ENCODE measurements at places on chromosomes 7 and 10. TPM values are rescaled to one million over a fixed set of nuclear protein-coding genes. Genes with fewer than 3 reads are reported as not detected.

HSPA12A gene
- total RNA-seq: not detected

ANXA7 gene
- total RNA-seq: 134 TPM

CLEC5A gene
- not detected for total RNA-seq

ERVW-1 gene
- total RNA-seq: not detected

PRLHR gene
- total RNA-seq: not detected

COL17A1 gene
- total RNA-seq: not detected

SCART1 gene
- 1.6 TPM for total RNA-seq

LRGUK gene
- total RNA-seq: 0.14 TPM

CADPS2 gene
- total RNA-seq: not detected

SYCE1 gene
- not detected for total RNA-seq

CCL24 gene
- total RNA-seq: not detected

NEUROG3 gene
- not detected for total RNA-seq

ZNF273 gene
- 12.3 TPM for total RNA-seq

CCDC71L gene
- total RNA-seq: 14.6 TPM

COL13A1 gene
- not detected for total RNA-seq

NUTM2E gene
- total RNA-seq: not detected

ABCA13 gene
- not detected for total RNA-seq

HTR7 gene
- not detected for total RNA-seq

CLDN4 gene
- total RNA-seq: 0.10 TPM

CD36 gene
- total RNA-seq: not detected

LLCFC1 gene
- not detected for total RNA-seq

EBF3 gene
- total RNA-seq: not detected

ICA1 gene
- total RNA-seq: 0.94 TPM

SFMBT2 gene
- 20.0 TPM for total RNA-seq

PGAM1 gene
- 1,371 TPM for total RNA-seq

TCAF2 gene
- 31.4 TPM for total RNA-seq

ACTL6B gene
- not detected for total RNA-seq

OPN1SW gene
- total RNA-seq: not detected

SFXN2 gene
- 8.7 TPM for total RNA-seq

MSMB gene
- not detected for total RNA-seq

DGKB gene
- total RNA-seq: not detected

NOS3 gene
- total RNA-seq: 7.1 TPM

CYP3A7 gene
- total RNA-seq: not detected

ELMO1 gene
- total RNA-seq: 129 TPM

SLC26A5 gene
- total RNA-seq: not detected

ANKRD30A gene
- not detected for total RNA-seq

AZGP1 gene
- not detected for total RNA-seq

INMT gene
- not detected for total RNA-seq

LIPM gene
- total RNA-seq: not detected

C10orf67 gene
- total RNA-seq: 2.0 TPM

PLEKHS1 gene
- not detected for total RNA-seq

Measured in activated naive CD4-positive, alpha-beta T cell treated with anti-CD3 and anti-CD28 coated beads for 36 hours (primary cell).